HepG2 (cell line): ENCODE measurements at places on chromosomes 6 and 20. TPM values are rescaled to one million over a fixed set of nuclear protein-coding genes. Genes with fewer than 3 reads are reported as not detected.

Gene TNF
- not detected in 2 replicates for total RNA-seq

GRCh38 chr6:34358389-34358905 is 34.0 kb downstream of the NUDT3 start:
- no peak for DNase-seq

DNA sequence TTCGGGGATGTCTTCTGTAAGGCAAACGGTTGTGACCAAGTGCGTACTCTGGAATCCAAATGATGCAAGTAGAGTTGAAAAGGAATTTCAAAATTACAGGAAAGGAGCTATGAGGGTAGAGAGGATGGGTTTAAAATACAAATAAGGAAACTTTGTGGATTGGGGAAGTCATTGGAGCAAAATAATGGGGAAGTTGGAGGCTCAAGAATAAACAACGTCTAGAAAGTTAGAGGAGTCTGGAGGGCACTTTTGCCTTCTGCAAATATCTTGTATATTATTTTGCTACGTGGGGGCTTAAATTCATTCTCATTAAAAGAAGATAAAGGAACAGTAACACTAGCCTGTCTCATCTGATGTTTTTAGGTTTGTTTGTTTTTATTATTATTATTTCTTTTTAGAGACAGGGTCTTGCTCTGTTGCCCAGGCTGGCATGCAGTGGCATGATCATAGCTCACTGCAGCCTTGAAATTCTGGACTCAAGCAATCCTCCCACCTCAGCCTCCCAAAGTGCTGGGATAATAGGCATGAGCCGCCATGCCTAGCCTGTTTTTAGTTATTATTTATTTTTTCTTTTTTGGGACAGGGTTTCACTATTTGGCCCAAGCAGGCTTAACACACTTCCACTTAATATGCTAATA is 55.0 kb upstream of the TNFAIP3 start:
- no peak for DNase-seq

Gene PCSK2
- total RNA-seq, result not detected in 2 replicates

Gene CCDC170
- total RNA-seq, result 5.1 and 8.9 TPM in 2 replicates

- no peak for DNase-seq
These were observed 134.2 kb upstream of the HDGFL1 start for GRCh38 chr6:22435151-22435550.

Gene BHLHE23
- total RNA-seq, result not detected in 2 replicates

DNA sequence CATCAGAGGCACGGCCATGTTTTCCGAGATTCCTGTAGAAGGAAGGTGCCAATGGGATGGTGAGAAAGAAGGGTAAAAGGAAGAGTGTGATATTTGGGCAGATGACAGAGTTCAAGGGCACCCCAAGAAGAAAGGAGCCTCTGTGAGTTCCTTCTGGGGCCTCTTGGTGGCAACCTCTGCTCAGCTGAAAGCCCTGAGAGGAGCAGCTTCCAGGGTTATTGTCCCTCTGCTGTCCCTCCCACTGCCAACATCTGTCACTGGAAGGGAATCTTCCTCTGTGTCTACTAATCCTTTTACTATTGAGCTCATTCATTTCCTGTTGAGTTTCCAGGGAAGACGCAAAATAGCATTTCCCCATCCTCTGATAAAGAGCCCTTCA is 40.0 kb upstream of the KCNK16 start:
- no peak for DNase-seq
